ENCODE measurements at places on chromosomes 12 and 14.

- no peak for DNase-seq
Observed at GRCh38 chr14:77746064-77746702, 14.8 kb downstream of the SNW1 start.

- no peak for DNase-seq
Observed at GRCh38 chr12:114343585-114344302, 62.2 kb downstream of the TBX5 start.

GRCh38 chr14:70780396-70781075, 28.8 kb downstream of the MAP3K9 start:
- peak; percentile 49 for DNase-seq

DNA sequence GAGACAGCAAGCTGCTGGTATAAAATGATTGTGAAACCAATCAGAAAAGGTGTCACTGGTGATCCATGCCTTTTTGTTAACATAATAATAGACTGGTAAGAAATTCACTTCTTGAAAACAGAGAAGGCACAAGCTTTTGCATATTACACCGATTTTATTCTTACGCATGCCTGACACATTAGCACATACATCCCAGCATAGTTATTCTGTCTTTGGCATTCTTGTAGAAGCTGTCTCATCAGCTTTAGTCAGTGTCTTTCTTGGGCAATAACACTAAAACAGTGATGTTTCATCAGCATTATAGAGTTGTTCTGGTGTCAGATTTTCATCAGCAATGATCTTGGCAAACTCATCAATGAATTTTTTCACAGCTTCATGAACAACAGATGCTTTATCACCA, 283.4 kb upstream of the TMTC1 start:
- no peak for DNase-seq

DNA sequence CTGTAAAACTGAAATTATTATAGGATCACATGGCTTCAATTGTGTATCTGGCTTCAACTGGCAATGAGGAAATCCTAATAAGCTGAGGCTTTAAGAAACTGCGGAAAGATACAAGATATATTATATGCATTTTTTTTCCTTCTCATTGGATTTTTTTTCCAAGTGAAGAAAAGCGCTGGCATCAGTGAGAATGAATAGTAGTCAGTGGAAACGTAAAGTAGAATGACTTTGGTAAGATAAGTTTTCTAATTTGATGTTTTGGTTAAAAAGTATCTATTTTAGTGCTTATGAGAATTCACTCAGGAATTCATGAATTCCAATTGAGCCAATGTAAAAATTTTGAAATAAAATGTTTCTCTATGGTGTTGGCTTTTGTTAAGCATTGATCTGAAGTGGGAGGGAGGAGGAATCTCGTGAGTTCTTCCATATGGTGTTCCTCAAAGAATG, 173.5 kb upstream of the FRMD6 start:
- no peak for DNase-seq

DNA sequence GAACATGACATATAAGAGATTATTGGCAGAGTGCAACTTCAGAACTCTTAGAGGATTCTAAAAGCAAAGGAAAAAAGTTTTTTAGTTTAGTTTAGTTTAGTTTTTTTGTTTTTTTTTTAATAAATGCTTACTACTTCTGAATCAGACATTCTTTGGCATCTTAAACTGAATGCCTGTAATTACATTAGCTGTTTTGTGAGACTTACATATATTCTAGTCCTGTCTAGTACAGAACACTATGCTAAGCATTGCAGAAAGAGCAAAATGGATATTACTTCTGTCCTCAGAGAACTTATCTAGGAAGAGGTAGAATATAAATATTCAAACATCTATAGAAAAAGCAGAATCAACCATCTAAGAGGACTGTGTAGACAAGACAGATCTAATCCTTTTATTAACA, 133.2 kb downstream of the RAD51B start:
- no peak for DNase-seq

DNA sequence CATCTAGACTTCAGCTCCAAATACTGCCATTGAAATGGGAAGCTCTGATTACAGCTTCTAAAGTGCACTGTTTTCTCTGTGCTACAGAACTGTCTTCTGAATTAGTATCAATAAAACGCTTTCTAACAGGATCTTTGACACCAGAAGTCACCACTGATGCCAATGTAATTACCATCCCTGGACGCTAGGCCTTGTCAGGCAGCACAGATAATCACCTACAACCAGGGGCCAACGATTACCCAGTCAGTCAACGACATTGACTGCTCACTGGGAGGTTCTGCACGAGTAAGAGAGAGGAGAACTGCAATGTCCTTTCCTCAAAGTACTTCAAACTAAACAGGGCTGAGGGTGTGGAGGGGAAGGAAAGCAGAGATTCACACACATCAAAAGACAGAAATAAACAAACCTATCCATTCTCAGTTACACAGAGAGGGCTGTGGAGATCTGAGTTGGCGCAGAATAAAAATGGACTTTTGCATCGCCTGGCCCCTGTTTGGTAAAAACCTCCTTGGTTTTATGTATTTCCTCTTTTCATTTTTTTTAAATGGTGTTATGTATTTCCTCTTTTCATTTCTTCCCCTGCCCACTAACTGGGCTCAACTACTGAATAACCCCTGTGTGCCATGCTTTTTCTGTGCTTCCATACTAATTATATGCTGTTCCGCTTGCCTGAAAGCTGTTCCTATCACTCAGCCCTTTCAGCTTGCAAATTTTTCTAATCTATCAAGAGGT, 492.2 kb downstream of the APAF1 start:
- no peak for DNase-seq

- no peak for DNase-seq
Observed at GRCh38 chr14:99538275-99538674, 57.1 kb downstream of the CCNK start.

DNA sequence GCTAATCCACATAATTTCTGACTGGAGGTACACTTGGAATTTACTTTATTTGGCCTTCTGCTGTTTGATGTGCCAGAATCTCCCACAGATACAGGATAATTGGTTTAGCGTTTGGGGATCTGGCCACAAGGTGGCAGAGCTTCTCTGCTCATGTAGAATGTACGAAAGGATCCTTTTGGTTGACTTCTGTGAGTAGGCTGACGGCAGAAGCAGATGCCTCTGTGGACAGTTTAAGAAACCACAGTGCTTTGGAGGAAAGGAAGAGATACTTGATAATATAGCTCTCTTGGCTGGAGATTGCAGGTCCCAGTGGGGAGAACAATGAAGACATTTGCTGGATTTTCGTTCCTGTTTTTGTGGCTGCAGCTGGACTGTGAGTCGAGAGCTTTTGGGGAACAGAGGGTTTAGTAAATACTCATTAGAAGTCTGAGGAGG, 75.3 kb upstream of the OR4E1 start:
- peak; percentile 34 for DNase-seq

DNA sequence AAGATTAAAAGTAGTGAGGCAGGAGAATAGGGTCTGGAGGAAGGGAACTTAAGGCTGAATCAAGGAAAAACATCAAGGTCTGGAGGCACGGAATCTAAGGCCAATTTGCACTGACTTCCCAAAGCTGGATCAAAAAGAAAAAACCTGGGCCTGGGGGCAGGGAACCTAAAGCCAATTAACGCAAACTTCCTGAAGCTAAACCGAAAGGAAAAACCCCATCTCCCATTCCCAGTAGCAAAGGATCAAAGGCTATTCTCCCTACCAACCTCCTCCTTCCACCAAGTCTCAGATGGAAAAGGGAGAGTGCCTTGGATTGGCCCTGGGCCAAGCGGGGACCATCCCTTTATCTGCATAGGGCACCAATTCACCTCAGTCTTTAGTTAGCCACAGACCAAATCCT, 384.2 kb downstream of the GRIN2B start:
- DNase-seq: no peak

- peak; percentile 20 for DNase-seq
Observed at GRCh38 chr12:118238888-118239287, 103.0 kb downstream of the PEBP1 start.

DNA sequence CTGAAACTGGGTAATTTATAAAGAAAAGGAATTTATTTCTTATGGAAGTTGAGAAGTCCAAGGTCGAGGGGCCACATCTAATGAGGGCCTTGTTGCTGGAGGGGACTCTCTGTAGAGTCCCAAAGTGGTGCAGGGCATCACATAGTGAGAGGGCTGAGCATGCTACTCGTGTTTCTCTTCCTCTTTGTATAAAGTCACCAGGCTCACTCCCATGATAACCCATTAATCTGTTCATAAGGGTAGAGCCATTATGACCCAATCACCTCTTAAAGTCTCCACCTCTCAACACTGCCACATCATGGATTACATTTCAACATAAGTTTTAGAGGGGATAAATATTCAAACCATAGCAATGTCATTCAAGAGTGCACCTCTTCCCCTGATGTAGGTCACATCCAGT, 79.1 kb upstream of the ATP2B1 start:
- DNase-seq: no peak

- no peak for DNase-seq
Observed at GRCh38 chr14:82521191-82521590, 987.5 kb upstream of the SEL1L start.

GRCh38 chr12:109329003-109329402, 18.7 kb upstream of the MYO1H start:
- DNase-seq: no peak

DNA sequence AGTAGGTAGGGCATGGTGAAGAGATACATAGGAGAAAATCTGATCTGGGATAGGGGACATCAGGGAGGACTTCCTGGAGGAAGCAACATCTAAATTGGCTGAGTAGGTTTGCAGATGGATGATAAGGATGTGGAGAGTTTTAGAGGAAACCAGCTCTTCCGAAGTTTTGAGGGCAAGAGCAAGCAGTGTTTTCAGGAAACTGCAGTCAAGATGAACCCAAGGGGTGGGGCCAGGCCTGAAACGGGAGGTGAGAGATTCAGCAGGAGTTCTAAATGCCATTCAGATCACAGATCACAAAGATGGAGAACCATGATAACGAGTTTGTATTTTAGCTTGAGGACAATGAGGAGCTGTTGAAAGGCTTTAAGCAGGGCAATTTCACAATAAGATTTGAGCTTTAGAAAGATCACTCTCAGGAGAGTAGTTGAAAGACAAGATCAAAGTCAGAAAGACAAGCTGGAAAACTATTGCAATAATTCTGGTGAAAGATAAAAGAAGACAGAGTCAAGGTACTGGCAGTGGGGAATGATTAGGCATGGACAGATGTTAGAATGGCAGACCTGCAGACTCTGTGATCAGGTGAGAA, 70.1 kb upstream of the PLXNC1 start:
- DNase-seq: no peak

DNA sequence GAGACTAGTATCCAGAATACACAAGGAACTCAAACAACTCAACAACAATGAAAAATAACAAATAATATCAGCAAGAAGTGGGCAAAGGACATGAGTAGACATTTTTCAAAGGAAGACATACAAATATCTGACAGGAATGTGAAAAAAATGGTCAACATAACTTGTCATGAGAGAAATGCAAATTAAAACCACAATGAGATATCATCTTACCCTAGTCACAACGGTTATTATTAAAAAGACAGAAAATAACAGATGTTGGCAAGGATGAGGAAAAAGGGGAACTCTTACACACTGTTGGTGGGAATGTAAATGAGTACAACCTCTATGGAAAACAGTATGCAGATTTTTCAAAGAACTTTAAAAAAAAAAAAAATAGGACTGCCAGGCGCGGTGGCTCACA, 20.4 kb downstream of the VWF start:
- no peak for DNase-seq

DNA sequence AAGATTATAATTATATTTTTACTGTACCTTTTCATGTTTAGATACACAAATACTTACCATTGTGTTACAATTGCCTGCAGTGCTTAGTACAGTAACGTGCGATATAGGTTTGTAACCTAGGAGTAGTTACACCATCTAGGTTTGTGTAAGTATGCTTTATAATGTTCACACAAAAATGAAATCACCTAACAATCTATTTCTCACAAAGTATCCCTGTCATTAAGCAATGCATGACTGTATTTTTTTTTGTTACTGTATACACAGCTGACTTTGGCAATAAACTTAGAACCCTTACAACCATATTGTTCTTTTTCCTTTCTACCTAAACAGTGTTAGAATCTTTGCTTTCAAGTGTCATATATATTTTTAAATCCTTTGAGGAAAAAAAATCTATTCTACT, 303.0 kb upstream of the E2F7 start:
- DNase-seq: no peak

DNA sequence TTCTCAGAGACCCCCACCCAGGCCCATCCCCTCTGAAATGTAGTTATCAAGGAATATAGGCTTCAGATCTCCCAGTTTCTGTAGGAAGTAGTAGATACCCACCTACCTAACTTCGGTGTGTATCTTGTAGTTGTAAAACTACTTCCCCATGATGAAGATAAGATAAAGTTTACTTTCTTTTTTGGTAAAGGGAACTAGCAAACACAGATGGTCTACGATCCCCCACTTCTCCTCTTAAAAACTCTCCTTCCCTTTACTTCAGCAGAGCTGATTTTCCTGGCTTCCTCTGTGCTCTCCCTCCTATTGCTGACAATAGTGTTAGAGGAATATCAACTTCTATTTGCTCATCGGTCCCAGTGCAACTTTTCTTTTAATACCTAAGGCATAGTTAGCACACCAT, 395.2 kb downstream of the RPL10L start:
- DNase-seq: no peak

- no peak for DNase-seq
Observed at GRCh38 chr12:58906917-58907316, 13.4 kb downstream of the LRIG3 start.

GRCh38 chr12:107126796-107127481, 33.6 kb upstream of the CRY1 start:
- no peak for DNase-seq

DNA sequence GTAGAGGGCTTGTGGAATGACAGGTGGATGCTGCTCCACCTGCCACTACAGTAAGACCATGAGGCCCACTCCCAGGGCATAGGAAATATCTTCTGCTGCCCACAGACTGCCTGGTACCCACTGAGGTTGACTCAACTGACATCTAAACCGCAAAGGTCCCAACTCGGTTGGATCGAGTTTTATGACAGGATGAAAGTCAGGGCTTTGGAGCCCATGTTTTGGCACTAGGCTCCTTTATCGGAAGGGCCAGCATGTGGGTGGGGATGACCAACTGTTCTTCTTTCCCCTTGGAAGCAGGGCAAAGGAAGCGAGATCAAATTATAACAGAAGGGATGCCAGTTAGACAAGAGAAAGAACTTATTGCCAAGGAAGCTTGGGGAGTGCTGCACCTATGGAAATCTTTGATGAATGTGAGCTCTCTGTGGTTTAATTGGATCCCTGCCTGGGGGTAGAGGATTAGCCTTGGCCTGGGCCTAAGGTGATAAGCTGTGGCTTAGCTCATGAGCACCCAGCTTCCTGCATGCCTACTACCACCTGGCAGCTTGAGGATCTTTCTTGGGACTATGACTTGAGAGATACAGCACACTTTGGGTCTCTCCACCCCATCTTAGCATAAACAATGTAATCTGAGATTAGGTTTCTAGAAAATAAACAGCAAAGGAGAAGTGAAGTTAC, 121.8 kb downstream of the KCNA5 start:
- no peak for DNase-seq

DNA sequence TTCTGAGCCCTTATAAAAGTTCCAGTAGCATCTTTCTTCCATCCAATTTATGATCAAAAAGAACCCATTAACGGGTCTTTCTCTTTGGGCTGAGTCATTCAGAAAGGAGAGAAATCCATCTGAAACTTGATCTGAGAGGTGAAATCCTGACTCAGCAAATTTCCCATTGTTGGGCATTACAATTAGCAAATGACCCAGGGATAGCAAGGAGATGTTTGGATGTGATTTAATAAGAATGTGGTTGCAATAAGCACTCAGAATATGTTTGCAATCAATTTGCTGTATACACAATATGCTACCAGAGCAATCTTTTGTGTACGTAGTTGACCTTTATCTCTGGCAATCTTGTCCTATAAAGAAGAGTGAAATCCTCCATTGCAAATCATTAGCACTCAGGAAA, 122.7 kb downstream of the CCDC60 start:
- no peak for DNase-seq

- DNase-seq: no peak
Observed at GRCh38 chr14:69685218-69685616, 73.8 kb downstream of the SUSD6 start.

Data from GM20000 (cell line).